ENCODE measurements at places on chromosomes 5 and 9.
A peak's percentile ranks its signal among the peaks of the same experiment; 100 is the strongest.

DNA sequence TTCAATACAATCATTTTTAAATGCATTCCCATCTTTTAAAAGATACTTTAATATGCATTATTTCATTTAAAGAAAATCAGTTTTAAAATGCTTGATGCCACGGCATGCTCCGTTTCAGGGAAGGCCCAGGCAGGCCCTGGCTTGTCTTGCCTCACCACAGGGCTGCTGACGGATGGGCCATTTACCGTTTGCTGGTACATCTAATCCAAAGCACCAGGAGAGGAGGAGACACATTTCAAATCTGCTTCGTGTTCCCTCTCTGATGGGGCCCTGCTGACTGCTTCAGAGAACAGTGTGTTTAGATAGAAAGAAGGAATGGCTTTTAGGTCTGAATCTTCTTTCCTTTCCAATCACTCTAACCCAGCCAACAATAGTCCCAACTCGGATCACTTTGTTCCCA, 185.2 kb downstream of the DCP2 start:
- DNase-seq, result no peak

- DNase-seq, result peak; percentile 43
Measured at GRCh38 chr9:69785757-69786156, 25.9 kb upstream of the PTAR1 start.

- DNase-seq, result no peak
Measured at GRCh38 chr5:64163135-64163534, 2.5 kb upstream of the RNF180 start.

DNA sequence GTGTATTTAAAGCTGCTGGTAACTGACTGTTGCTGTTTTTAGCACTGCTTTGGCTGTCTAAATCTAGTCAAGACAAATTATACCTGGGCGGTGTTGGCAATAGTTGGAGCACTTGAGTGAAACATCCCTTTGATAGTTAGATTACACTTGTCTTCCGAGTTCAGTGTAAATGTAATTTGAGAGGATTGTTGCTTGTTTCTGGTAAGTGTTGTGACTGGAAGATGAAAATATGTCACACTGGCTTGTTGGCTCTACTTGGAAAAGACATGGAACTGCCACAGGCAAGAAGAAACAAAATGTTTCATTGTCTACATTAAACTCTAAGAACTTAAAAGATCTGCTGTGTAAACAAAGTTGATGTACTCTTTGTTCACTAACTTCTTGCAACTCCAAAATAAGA, 49.2 kb upstream of the PTPRD start:
- DNase-seq, result no peak

GRCh38 chr9:76292246-76292645, 102.0 kb downstream of the RFK start:
- no peak for DNase-seq

GRCh38 chr9:137556069-137556838, 4.6 kb downstream of the MRPL41 start:
- no peak for DNase-seq

- DNase-seq, result no peak
Measured at GRCh38 chr9:90834828-90835595, 33.4 kb downstream of the SYK start.

DNA sequence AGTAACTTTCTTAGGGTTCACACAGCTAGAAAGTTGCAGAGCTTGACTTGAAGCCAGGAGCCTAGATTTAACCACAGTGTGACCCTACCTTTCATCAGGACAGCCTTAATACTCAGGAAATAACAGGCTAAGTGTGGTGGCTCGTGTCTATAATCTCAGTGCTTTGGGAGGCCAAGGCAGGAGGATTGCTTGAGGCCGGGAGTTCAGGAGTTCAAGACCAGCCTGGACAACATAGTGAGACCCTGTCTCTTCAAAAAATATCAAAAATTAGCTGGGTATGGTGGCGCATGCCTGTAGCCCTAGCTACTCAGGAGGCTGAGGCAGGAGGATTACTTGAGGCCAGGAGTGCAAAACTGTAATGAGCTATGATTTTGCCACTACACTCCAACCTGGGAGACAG, 681.1 kb downstream of the MAT2B start:
- DNase-seq, result no peak

- no peak for DNase-seq
Measured at GRCh38 chr5:151295791-151296477, 7.6 kb downstream of the SLC36A3 start.

DNA sequence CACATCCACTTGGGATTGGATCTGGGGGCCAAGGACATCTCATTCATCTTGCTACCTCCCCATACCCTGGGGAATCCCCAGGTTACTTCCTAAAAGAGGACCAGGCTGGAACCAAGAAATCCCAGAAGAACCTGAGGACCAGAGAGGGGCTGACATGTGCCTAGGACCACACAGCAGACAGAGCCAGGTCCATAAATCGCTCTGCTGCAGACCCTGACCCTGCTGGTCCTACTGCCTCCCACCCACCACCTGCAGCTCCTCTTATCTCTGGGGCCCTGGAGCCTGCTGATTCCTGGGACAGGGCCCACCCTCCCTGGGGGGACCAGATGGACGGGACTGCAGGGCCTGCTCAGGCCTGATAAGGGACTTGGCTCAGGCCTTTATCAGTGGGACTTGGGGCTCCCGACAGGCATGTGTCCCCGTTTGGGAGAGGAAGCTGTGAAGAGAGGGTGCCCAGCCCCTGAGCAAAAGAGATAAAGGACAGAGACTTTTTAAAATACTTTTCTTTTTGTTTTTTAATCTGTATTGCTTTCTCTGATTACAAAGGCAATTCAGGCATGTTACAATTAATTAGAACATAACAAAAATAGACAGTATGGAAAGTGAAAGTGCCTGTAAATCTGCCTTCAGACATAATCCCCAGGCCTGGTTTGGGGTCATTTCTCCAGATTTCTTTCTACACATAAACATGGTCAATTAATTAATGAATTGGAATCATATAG, 101.3 kb upstream of the LARP1 start:
- DNase-seq, result no peak

DNA sequence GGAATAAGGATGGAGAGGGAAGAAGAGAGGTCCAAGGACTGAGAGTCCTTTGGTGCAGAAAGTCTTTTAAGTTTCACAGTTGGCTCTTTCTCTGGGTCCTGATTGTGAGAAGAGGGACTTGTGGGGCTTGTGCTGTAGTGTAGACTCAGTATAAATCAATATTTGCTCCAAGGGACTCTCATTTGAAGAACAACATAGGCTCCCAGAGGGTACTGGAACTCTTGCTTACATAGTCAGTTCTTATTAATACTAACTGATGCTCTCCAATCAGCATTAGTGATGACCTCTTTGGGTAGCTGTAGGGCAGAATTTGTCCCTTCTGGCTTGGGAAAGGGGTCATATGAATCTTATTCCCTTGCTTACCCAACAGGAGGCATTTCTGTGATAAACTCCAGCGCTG, 62.5 kb upstream of the CXCL14 start:
- no peak for DNase-seq

DNA sequence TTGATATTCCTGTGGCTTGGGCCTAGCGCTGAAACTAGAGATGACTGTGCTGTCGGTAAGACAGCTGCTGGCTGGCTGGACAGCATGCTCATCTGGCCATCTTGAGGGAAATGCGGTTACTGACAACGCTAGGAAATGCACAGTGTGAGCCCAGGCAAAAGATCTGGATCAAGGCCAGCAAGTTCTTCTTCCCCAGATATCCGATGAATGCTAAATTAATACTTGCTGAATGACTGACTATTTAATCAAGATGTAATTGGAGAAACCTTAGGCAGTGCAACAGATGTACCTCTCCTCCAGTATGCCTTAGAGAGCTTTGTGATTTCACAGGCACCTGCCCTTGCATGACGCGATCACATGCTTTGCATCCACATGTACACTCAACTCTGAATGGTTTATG, 659.1 kb downstream of the EFNA5 start:
- no peak for DNase-seq

GRCh38 chr9:116692616-116693015, 5.5 kb downstream of the TRIM32 start:
- no peak for DNase-seq

DNA sequence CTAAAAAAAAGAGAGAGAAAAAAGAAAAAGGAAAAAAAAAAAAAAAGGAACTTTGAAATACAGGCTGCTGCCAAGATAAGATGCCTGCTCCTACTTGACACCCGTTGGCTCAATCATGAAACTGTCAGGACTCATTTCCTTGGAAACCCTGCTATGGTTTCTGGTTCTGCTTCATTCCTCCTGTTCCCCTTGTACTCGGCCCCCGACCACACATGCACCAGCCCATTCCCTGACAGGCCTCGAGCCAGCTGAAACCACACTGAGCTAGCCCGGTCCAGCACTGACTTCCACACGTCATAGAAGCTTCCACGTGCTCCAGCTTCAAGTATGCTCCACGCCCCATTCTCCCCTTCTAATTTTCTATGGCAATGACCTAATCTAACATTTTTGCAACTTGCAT, 93.2 kb downstream of the MYO10 start:
- no peak for DNase-seq

GRCh38 chr5:174222891-174223290, 177.4 kb downstream of the NSG2 start:
- peak; percentile 47 for DNase-seq

DNA sequence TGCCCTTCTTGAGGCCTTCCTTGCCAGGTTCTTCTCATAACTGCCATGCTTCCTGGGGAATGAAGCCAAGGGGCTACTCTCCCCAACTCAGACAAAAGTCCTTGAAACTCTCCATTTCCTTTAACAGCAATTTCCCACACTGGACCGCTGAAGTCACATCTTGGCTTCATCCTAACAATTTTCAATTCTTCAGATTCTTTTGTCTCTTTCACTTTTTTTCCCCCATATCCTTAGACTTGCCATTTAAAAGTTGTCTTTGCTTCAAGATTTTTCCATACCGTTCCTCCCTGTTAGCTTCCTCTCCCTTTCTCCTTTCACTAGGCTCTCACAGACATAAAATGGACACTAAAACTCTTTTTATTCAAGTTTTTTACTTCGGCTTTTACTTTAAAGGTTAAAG, 93.1 kb upstream of the ITGA1 start:
- DNase-seq, result no peak

DNA sequence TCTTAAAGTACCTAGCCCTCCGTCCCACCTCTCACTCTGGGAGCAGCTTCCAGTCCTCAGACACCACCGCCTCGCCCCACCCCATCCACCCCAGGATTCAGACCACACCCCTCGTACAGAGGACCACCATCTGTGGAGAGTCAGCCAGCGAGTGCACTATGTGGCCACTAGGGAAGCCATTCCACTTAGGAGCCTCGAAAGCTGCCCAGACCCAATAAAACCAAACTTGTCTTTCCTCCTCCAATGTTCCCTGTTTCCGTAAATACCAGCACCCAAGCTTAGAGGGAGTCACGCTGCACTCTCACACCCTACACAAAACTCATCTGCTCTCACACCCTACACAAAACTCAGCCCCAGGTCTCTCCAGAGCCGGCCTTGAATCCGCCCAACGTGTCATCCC, 1.9 kb downstream of the GCNT4 start:
- DNase-seq, result peak; percentile 47

DNA sequence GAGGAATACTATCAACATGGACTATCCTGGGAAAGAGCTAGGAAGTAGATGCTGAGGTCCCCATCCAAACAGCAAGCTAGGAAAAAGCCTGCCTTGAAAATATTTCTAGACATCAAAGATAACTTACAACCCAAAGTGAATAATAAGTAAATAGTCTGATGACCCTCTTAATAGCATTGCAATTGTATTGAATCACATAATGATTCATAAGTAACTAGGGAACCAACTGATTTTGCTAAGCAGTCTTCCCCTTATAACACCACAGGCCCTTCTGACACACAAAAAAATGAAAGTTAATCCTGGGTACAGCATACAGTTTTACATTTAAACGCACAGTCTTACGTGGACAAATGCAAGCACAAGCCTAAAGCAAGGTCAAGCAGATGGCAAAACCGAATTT, 199.3 kb downstream of the RFK start:
- DNase-seq, result no peak

DNA sequence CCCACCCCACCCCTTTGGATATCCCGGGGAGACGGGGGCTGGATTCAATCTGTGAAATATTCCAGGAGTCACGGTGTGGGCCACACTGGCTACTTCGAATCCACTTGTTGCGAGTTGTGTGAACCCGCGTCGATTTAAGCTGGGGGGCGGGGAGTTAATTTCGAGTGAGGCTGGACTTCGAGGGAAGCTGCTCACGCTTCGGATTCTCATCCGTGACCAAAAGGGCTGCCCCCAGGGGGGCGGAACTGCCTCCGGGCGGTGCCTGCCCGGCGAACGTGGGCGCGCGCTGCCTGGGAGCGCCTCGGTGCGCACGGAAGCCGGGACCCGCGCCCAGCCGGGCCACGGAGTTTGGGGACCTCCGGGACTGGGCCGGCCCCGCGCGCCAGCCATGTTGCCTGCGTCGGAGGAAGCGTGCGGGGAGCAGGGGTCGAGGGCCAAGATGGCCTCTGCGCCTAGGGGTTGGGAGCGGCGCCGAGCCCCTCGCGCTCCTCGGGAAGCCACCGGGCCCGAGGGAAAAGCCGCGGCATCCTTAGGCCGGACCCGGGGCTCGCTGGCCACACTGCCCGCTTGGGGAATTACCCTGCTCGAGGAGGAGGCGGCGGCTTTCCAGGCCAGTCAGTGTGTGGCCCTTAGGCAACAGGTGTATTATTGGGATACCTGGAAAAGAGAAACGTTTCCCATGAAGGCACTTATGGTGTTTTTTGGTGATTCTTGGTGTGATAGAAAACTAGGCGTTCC, 975 bp downstream of the OCLN start:
- DNase-seq, result peak; percentile 62

DNA sequence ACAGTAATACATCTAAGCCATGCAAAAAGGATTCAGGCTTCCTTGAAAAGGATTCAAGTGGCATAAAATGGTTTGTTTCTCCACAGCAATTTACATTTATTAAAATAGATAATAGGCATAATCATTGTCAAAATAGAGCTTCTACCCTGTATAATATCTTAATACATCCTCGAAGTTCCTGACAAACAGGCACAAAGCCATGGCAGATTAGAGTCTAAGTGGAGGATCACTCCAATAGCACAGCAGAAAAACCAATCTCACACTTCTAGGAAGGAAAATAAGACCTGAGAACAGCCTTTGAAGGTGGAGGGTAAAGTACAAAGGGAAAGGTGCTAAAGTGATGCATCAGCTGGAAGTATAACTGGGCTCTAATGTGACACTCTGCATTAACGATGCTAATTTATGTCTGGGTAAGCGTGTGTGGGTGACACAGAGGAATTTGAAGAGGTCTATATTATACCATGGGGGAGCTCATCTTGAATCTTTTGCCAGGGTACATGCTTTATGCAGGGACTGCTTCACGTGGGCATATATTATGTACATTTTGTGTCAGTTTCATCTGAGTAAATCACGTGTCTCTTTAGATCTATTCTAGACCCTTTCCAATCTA, 28.8 kb downstream of the PPP2R2B start:
- DNase-seq, result no peak

- no peak for DNase-seq
Measured at GRCh38 chr5:165607026-165607425, 2101.6 kb downstream of the MAT2B start.

- no peak for DNase-seq
Measured at GRCh38 chr9:130200038-130200849, 28.0 kb downstream of the NCS1 start.

- DNase-seq, result peak; percentile 27
Measured at GRCh38 chr5:67004730-67005350, 191.8 kb downstream of the CD180 start.
